ENCODE measurements at places on chromosomes 1 and 21.

DNA sequence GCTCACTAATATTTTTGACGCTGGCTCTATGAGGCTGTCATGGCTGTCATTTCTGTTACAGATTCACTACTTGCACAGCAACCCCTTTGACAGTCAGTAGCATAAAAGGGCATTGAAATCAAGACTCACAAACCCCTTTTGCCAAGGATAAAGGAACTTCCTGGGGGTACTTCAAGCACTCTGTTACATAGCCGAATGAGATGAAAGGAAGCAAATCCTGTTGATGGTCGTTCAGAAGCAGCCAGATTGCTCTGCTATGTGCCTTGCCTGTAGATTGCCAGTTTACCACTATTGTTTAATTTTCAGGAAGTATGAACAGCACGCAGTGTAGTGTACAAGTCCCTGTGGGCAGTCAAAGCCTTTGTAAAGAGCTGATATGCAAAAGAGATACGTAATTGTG is 296.2 kb downstream of the LRRIQ3 start:
- DNase-seq: no peak

- peak; percentile 55 for DNase-seq
Measured at GRCh38 chr1:183227422-183228346, 41.6 kb downstream of the LAMC2 start.

- no peak for DNase-seq
Measured at GRCh38 chr1:13820055-13820454, 120.1 kb downstream of the PRDM2 start.

- DNase-seq: no peak
Measured at GRCh38 chr1:10338611-10339010, 60.3 kb upstream of the PGD start.

DNA sequence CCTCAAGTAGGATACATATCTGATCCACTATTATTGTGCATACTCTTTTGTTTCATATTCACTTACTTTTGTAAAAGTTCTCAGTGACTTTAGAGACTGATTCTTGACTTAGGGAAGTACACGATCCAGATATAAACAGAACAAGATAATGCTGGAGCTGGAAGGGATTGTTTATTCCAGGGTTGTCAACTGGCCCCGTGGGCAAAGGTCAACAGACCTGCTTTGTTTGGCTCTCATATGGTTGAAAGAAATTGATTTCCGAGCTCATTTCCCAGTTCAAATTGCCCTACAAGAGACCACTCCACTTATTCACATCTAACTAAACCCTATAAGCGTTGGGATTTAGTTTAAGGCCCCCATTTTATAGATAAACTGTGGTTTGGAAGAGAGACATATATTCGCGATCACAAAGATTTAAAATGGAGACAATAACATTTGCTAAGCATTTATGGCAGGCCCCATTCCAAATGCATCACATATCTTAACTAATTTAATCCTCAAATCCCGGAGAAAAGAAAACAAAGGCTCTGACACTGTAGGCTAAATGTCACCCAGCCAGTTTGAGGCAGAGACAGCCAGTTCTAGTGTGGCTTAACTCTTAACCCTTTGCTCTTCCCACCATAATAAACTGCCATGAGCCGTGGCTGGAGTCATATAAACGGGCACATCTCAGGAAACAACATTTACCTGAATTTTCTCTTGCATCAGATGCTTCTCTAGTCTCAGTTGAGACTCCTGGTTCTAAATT is 20.6 kb downstream of the REG4 start:
- DNase-seq: no peak

- DNase-seq: peak; percentile 35
Measured at GRCh38 chr1:206967096-206967849, 3.0 kb downstream of the FCAMR start.
